ENCODE measurements at places on chromosomes 7 and 10.

- peak; percentile 95 for DNase-seq
Observed at GRCh38 chr7:34747867-34748727, 90.1 kb downstream of the NPSR1 start.

- DNase-seq: peak; percentile 9
Observed at GRCh38 chr10:59807629-59808620, 54.7 kb upstream of the MRLN start.

GRCh38 chr7:100137851-100138760 lies 10.6 kb upstream of the LAMTOR4 start:
- peak; percentile 58 for DNase-seq

DNA sequence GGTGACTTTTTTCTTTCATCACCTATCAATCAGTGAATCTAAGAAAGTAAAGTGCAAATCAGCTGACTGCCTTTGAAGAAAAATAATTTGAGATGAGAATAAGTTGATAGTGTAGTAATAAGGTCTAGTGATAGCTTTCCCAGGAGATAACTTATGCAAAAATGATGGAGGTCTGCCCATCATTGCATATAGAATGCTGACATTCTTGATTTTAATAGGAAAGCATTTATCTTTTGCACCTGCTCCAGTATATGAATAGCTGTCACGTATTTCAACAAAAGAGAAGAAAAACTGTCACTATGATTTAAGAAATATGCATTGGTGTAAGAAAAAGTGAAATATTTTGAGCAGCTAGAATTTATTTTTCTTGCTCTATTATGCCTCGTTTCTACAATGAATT lies 46.8 kb downstream of the PTTG1IP2 start:
- no peak for DNase-seq

- DNase-seq: no peak
Observed at GRCh38 chr7:127776776-127777386, 124.9 kb downstream of the SND1 start.

- no peak for DNase-seq
Observed at GRCh38 chr7:131493581-131493980, 62.8 kb downstream of the PODXL start.

DNA sequence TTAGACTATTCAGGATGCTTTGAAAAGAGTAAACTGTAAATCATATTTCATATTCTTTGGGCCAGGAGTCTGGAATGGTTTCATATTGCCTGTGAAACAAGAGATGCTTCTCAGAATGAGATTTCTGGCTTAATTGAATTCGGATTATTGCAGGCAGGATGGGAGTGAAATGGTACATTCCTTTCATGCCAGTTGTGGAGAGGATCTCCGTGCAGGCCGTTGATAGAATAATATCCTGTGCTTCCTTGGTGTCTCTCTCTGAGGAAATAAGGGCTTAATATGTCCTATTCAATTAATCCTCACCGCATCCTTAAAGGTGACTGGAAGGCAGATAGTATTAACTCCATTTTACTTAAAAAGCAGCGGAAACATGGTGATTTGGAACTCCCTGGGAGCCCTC lies 56.6 kb downstream of the CUX1 start:
- DNase-seq: no peak

- DNase-seq: no peak
Observed at GRCh38 chr7:88758381-88759229, 895 bp upstream of the ZNF804B start.

DNA sequence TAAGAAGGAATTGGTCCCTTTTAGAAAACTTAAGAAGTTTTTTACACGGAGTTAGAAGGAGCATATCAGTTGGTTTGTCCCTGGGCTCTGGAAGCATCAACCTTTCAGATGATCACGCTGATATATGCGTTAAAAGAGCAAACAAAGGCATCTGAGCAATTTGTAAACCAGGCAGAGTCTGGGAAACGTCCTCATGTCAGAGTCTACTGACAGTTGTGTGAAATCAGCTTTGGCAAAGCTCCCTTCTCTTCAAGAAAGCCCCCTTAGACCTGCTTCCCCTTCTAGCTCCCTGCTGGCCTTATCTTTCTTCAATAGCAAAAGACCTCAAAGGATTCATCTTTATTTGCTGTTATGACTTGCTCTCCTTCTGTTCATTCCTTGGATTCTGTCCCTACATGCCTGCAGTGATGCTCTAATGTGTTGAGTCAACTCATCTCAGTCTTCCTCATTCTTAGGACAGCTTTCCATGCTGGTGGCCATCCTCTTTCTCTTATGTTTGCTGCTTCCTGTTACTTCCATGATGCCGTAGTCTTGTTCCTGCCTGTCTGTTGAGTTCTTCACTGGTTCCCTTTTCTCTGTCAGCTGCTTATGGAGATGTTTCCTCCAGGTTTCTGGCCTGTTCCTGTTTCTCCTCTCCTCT lies 106.5 kb upstream of the BMPER start:
- no peak for DNase-seq

DNA sequence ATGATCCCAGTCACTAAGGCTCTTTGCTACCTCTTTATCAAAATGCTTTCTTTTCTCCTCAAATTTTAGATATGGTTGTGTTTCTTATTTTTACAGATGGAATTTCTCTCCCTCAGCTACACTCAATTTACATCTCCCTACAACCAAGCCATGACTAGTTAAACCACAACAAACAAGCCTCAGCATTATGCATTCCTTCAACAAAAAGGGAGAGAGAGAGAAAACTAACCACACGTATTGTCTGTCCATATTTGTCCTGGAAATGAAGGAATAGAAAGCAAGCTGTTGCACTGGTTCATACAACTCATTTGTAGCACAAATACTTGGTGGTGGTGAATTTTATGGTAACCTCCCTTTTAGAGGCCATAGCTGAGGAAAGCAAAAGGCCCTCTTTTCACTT lies 286.4 kb downstream of the AHR start:
- DNase-seq: no peak

GRCh38 chr10:125840955-125841354 lies 17.6 kb downstream of the BCCIP start:
- DNase-seq: peak; percentile 51

DNA sequence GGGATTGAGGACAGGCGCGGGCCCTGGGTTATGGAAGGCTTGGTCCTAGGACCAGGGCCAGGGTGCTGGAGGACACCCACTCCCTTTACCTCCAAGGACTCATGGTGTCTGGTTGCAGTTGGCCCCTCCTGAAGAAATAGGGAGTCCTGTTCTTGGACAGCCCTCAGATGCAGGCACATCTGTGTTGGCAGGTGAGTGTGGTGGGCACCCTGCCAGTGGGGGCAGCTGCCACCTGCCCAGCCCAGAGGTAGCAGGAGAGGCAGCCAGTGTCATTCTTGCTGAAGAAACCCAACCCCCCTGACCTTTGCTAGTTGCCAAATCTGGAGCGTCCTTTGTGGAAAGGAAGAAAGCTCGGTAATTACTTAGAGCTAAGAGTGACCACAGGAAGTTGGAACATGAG lies 8.3 kb downstream of the GALNT17 start:
- DNase-seq: peak; percentile 31

DNA sequence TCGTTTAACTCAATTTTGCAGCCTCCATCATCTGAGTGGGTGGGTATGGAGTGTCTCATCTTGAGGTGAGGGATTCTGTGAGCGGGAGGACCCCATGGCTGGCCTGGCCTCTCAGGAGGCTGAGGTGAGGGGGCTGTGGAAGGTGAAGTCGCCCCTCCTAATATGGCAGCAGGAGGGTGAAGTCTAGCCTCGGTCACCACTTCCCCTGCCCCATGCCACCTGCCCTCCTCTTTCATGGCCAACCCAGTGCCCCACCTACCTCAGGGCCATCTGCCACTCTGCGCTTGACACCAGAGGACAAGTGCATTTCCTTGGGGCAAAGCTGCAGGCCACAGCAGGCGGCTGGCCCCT lies 8.7 kb downstream of the RASGEF1A start:
- no peak for DNase-seq

- no peak for DNase-seq
Observed at GRCh38 chr10:43208147-43209073, 58.5 kb downstream of the RASGEF1A start.

DNA sequence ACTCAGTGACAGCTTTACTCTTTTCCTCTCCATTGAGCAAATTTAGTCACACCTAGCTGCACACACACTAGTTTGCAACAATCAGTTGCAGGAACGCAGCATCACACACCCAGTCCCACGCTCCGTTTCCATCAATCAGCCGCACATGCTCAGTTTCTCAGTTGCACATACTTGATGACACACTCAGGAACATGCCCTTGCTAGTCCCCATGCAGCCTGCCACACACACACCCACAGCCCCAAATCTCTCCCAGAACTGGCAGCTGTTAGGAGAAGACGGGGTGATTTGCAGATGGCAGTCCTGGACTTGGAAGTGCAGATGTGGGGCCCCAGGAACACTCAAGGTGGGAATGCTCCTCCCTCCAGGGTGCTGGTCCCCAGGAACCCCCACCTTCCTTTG lies 7.7 kb downstream of the LBX1 start:
- no peak for DNase-seq

GRCh38 chr7:99837649-99838361 lies 10.0 kb downstream of the CYP3A43 start:
- DNase-seq: no peak

DNA sequence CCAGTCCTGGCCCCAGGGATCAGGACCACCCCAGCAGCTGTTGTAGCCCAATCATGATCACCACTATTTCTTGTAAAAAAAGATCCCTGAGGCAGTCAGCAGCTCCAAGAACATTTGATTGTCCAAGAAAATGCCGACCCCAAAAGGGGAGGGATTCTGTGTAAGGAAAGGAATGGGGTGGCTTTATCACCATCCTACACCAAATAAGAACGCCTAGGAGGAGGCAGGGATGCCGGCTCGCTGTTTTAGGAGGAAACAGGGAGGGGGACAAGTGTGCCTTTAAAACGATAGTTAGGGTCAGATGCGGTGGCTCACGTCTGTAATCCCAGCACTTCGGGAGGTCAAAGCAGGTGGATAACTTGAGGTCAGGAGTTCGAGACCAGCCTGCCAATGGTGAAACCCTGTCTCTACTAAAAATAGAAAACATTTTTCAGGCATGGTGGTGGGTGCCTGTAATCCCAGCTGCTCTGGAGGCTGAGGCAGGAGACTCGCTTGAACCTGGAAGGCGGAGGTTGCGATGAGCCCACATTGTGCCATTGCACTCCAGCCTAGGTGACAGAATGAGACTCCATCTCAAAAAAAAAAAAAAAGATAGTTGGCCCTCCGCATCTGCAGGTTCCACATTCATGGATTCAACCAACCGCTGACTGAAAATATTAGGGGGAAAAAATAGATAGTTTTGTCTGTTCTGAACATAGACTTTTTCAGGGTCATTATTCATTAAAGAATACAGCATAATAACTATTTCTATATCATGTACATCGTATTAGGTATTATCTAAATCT lies 63.6 kb downstream of the PDIA4 start:
- DNase-seq: no peak

DNA sequence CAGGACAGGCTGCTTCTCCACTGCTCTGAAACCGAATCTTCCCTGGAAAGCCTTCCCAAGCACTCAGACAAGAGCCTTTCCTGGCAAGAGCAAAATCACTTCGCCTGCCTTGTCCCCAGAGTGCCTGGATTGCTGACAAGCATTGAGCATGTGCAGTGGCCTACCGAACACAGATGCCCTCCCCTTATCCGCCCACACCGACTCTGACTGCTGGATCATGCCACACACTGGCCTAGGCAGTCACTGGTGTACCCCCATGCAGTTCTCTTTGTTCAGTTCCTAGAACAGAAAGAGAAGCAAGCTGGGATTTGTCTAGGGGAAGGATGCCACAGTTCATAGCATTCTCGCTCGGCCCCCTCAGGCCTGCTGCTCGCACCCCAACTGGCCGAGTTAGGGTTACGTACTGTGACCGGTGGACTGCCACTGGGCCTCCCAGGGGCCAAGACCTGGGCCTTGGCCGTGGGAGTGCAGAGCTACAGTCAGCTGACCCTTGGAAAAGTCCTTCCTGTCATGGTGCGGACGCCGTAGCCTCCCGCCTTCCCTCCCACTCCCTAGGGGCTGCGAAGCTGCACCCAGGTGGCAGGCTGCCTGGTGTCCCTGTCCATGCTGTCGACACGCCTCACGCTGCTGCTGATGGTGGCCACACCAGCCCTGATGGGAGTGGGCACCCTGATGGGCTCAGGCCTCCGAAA lies 6.9 kb downstream of the ABCB8 start:
- no peak for DNase-seq

- DNase-seq: no peak
Observed at GRCh38 chr10:20765066-20765465, 132.0 kb downstream of the NEBL start.

DNA sequence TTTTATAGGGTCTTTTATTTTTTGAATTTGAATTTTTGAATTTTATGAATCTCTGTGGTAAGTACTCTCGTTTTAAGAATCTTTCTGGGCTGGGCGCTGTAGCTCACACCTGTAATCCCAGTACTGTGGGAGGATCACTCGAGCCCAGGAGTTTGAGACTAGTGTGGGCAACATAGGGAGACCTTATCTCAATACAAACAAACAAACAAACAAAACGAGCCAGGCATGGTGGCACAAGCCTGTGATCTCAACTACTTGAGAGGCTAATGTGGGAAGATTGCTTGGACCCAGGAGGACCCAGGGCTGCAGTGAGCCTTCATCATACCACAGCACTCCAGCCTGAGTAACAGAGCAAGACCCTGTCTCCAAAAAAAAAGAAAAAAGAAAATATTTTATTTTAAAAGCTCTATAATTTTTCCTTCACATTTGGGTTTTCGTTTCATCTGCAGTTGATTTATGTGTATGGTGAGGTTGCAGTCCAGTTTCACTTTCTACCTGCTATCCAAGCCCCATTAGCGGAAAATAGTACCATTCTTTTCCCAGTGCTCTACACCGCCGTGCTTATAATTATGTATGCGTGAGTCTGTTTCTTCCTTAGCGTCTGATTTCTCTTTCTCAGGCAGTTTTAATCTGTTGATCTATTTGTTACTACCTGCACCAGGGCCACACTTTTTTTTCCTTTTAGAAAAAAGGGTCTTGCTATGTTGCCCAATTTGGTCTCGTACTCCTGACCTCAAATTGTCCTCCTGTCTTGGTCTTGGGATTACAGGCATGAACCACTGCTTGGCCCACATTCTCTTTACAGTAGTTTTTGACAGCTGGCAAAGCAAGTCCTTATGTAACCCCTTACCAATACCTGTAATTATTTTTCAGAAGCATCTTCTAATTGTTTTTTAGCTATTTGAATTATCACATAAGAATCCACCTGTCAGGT lies 21.7 kb downstream of the TRIM24 start:
- peak; percentile 14 for DNase-seq

GRCh38 chr10:8430321-8430720 lies 375.8 kb downstream of the GATA3 start:
- no peak for DNase-seq

- DNase-seq: no peak
Observed at GRCh38 chr7:85078181-85078580, 108.7 kb downstream of the SEMA3D start.

GRCh38 chr7:47154791-47155190 lies 427.1 kb downstream of the TNS3 start:
- no peak for DNase-seq

DNA sequence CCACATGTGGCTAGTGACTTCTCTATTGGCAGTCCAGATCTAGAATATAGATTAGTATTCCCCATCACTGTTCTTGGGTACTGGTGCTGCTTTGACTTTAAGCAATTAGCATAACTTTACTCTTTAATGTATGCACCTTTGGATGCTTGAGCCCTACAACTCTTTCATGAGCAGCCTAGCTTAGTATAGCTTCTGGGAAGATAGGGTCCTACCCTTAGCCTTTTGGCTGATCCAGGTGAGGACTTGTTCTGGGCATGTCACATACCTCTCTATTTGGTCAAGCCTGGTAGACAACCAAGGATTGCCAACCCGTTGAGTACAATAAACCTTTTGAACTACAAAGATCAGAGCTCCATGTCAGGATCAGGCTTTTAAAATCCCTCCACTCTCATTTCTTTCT lies 17.7 kb downstream of the PCGF5 start:
- no peak for DNase-seq

- DNase-seq: no peak
Observed at GRCh38 chr10:4590807-4591206, 235.2 kb upstream of the AKR1E2 start.

Data from NCI-H2029 (cell line).